NCI-H1417 treated with DMSO at 0.1 percent for 48 hours (cell line): ENCODE measurements at places on chromosomes 13 and 19.

GRCh38 chr19:8705742-8706141 lies 7.1 kb upstream of the ACTL9 start:
- DNase-seq, result no peak

DNA sequence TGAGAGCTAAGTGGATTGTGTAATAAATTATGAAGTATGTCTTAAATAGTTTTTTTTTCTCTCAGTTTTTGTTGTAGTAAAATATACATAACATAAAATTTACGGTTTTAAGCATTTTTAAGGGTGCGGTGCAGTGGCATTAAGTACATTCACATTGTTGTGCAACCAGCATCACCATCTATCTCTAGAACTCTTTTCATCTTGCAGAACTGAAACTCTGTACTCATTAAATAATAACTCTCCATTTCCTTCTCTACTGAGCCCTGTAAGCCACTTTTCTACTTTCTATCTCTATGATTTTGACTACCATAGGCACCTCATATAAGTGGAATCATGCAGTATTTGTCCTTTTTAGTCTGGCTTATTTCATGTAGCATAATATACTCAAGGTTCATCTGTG lies 87.1 kb downstream of the GJA3 start:
- DNase-seq, result no peak

GRCh38 chr19:807627-808422 lies 10.6 kb downstream of the PTBP1 start:
- no peak for DNase-seq

DNA sequence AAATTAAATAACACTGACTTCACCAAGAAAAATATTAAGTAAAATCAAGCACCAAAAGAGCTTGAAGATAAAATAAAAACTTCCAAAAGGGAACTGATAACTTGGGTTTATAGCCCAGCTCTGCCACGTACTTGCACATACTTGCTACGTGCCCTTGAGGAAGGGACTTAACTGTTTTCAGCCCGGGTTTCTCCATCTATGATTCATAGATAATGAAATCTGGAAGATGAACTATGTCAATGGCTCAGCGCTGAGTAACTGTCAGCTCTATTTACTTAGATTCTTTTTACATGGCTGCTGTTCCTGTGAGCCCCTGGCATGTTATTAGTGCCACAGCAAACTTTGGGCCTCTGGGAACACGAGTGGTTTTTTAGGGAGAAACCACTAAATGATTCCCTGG lies 9.6 kb upstream of the ZC3H13 start:
- DNase-seq, result no peak

DNA sequence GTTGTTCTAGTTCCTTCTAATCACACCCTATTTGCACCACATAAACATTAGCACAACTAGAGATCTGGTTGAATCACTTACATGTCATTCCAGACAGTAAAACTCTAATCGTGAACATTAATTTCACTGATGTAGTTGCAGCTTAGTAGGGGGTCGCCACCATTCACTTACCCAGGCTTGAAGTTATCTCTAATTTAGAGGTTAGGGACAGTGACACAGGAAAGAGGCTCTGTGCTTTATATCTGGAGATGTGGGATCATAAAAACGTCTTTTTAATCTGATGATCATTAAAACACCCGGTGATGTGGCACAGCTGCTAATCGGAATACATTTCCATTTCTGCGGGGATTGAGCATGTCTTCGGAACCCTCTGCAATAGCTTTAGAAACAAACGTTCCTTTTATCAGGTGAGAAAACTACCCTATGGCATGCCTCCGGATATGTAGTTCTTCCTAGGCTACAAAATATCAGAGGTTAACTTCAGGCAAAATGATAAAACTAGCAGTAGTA lies 523.0 kb downstream of the MYO16 start:
- no peak for DNase-seq

DNA sequence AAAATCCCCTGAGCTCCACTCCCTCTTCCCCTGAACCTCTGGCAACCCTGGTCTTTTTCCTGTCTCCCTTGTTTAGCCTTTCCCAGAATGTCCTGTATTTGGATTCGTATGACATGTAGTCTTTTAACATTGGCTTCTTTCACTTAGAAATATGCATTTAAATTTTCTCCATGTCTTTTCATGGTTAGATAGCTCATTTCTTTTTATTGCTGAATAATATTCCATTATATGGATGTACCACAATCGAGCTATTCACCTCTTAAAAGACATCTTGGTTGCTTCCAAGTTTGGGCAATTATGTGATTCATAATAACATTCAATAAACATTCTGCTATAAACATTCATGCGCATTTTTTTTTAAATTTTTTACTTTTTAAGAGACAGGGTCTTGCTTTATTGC lies 99.6 kb upstream of the ZNF536 start:
- DNase-seq, result no peak

- no peak for DNase-seq
Measured at GRCh38 chr13:39119422-39119821, 81.2 kb downstream of the NHLRC3 start.

DNA sequence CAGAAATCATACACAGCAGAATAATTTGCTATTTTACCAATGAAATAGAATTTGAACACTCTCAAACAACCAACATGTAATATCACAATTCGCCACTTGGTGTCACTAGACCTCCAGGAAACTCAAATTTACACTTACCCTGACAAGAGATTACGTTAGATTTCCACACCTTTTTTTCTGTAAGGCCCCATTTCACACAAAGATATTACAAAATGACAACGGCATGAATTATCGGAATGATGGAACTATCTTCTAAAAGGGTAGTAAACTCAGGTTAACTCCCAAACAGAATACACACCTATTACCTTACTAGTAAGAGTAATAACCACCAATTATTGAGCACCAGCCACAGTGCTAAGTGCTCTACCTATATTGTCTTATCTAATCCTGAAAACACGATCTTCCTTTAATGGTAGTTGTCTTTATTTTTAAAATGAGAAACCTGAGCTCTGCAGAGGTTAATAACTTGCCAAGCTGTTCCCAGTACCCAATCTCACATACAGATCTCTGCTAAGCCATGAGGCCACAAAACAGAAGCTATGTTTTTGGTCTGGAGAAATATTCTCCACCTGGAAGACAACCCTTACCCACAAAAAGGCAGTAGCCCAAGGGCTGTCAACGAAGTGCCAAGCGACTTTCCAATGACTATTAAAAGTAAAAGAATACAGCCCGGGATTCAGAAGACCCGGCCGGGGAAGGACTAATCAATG lies 152.4 kb downstream of the DCLK1 start:
- no peak for DNase-seq

DNA sequence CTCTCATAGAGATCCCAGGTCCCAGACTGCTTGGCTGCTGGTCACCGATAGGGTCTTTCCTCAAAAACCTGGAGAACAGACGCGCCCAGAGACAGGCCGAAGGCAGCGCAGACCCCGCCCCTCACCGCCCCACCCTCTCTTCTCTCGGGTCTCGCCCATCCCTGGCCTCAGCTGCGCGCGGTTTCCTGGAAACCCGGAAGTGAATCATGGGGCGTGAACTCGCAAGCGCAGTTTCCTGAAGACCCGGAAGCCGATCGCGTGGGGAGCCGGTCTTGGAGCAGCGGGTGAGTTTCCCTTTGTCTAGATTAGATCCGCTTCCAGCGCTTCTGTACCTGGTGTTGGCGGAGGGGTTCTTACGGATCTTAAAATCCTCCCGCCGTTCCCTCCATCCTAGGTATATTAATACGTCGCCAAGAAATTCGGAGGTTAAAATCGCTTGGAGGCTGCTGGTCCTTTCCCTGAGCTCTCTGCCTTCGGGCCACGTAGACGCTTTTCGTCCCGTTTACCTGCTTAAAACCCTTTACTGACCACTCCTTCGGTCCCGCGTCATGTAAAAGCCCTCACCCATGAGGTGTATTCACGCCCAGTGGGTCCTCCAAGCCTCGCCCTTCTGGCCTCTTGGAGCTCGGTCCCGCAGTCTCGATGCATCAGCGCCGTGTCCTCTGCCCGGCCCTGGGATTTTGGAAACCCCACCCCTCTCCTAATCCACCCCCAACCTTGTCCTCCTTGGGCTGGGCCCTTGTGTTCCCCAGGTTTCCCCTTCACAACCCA lies at the start of gene ZNF578:
ZNF578 (plus strand) TSS at position 230 of the 771 bp plus-strand sequence. CDS start 48,293 bp downstream, outside the sequence.
- no peak for DNase-seq

GRCh38 chr19:48890551-48890950 lies 8.0 kb downstream of the TULP2 start:
- no peak for DNase-seq

DNA sequence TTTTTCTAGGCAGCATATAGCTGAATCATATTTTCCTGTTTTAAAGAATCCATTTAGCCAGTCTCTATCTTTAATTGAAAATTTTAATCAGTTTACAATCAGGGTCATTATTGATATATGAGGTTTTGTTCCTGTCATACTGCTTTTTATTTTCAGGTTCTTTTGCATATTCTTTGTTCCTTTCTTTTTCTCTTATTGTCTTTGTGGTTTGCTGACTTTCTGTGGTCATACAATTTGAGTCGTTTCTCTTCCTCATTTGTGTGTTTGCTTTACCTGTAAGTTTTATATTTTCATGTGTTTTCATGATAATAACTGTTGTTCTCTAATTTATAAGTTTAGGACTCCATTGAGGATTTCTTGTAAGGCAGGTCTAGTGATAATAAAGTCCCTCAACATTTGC lies 812.6 kb downstream of the DACH1 start:
- no peak for DNase-seq

GRCh38 chr19:15769586-15769985 lies 17.9 kb upstream of the OR10H5 start:
- DNase-seq, result no peak

DNA sequence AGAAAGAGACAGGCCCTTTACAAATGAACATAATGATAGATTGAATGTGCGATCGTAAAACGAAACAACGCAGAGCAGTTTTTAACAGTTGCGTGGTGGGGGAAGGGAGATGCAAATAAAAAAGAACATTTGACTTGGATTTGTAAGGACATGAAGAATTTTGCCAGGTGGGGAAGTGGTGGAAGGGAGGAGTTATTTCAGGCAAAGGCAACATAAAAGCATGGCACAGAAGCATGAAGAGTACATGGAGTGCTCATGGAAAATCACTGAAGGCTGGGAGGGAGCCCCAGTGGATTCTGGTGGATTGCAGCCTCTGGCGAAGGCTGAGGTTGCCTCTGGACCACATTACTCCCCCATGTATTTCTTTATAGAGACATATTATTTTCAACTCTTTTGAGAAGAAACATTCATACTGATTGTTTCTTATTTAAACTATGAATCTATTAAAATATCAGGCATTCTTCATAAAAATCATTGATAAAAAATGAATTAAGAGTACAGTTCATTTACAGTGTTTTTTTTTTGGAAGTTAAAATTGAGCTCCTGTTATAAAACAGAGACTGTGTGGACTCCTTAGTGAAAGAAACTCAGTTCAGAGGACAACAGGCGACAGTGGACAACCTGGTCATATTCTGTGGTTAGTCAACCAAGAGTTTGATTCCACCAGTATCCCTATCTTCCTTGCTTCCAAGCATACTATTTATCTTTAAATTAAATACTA lies 57.5 kb downstream of the STARD13 start:
- no peak for DNase-seq

- no peak for DNase-seq
Measured at GRCh38 chr13:94063096-94063495, 416.4 kb downstream of the DCT start.

DNA sequence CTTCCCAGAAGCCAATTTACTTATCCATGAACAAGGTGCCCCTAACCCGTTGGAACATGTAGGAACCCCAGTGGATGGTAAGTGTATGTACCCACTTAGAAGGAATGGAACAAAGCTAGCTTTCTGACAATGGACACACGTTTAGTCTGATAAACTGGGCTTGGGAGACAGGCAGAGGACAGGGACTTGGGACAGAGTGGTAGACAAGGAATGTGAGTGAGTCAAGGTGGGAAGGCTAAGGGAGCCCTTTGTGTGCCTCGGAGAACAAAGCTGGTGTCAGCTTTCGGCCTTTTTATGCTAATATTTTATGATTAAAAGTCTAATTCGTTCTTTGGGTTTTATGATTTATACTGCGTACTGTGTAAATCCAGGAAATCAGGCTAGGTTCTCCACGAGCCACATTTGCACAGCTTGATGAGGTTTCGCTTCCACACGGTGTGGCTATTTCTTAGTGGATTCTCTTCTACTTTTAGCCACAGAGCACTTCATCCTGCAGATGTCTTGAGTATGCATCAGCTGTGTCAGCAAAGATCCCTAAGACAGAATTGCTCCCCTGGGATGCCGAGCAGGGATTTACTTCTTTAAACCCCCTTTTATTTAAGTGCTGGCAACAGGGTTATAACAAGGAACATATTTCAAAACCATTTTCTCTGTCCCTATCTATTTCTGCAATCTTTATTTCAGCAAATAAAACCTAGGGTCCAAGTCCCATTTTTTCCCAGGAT lies 258.5 kb downstream of the DLEU7 start:
- DNase-seq, result no peak

DNA sequence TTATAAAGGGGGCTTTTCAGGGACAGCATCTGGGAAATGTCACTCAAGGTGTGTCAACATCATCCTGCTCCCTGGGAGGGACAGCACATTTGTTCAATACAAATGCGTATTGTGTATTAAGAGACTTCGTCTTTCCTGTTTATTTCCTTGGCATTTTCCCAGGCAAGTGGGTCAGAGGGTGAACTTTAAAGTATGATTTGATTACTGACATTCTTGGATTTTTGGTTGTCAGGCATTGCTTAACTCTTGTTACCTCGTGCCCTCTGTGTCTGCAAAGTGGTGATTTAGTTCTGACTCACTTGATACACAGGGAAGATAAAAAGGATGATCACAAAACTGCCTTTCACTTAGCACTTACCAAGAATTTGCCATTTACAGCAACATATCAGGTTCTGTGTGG lies 292.7 kb downstream of the SUCLA2 start:
- no peak for DNase-seq

DNA sequence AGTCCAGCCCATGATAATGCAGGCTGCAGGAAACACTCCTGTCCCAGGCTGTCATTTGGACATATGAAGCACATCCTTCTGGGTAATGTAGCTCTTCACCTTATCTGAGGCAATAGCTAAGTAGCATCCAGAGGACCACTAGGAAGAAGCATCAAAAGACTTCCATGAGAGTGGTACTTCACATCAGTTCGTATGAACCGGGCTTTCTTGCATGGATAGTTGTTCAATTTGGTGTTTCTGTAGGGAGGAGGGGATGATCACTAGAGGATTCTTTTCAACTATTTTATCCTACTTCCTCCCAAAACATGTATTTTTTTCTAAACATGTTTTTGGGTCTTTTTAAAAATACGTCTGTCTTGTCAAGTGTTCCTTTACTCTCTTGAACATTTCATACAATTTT lies 12.9 kb downstream of the ZNF302 start:
- no peak for DNase-seq

- DNase-seq, result no peak
Measured at GRCh38 chr13:111429064-111429558, 108.7 kb downstream of the TEX29 start.

GRCh38 chr13:52004511-52005170 lies 6.6 kb downstream of the ATP7B start:
- no peak for DNase-seq

GRCh38 chr19:48629297-48629598 lies 7.9 kb downstream of the DBP start:
- DNase-seq, result no peak

GRCh38 chr19:45499196-45500180 lies 1.2 kb downstream of the PPM1N start:
- no peak for DNase-seq

- DNase-seq, result no peak
Measured at GRCh38 chr13:103354171-103354570, 288.0 kb upstream of the SLC10A2 start.
